ENCODE measurements at places on chromosomes 12 and 14.

GRCh38 chr14:99055816-99056215, 216.2 kb downstream of the BCL11B start:
- DNase-seq = no peak

DNA sequence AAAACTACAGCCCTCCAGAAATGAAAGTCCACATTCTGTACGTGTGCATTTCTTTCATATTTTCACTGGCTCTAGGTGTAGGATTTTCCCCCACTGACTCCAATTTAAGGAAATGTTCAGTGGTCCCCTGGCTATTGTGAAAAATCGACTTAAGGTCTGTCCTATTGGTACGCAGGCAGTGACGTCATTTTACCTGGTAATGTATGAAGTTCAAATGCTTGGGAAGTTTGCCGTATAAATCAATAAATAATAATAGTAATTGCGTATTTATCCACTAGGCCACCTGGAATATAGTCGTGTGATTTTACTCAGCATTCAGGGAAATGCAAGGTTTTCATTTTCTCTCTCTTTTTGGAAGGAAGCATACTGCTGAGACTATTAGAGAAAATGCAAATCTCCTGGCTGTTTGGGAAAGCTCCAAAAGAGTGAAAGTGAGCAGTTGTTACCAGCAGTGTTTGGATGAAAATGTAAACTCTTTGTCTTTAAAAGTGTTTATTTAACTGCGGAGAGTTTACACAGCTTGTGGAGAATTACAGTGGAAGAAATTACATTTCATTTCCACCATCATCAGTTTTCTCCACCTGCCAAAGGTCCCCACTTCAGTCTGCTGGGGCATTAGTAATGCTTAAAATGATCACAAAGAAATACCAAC, 107.0 kb downstream of the EXOC5 start:
- DNase-seq = no peak

DNA sequence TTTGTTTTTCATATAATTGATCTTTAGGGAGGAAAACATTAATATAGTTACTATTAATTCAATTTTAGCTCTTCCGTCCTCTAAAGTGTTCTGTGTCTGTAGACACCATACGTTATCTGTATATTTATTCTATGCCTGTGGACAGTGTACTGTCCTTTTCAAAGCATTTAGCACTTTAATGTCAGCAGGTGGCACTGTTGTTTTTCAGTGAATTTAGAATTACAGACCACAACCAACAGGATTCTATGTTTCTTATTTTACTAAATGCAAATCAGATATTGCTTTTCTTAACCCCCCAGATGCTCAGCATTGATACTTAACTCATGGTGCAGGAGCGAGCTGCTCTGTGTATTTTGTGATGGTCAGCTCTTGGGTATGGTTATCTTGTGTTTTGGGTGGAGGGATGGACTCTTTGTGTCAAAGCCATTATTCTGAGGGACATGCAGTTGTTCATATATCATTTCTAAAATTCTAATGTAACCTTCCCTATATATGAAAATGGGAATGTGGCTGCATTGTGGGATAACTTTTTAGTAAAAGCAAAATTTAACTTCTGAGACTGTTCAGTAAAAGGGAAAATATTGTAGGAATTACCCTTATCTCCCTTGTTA, 65.2 kb downstream of the PAPOLA start:
- DNase-seq = peak; percentile 41

GRCh38 chr14:79411403-79412174, 799.7 kb downstream of the DIO2 start:
- no peak for DNase-seq

- no peak for DNase-seq
Measured at GRCh38 chr12:107760207-107760808, 629 bp downstream of the PRDM4 start.

GRCh38 chr14:32706721-32707519, 231.8 kb upstream of the NPAS3 start:
- DNase-seq = no peak

DNA sequence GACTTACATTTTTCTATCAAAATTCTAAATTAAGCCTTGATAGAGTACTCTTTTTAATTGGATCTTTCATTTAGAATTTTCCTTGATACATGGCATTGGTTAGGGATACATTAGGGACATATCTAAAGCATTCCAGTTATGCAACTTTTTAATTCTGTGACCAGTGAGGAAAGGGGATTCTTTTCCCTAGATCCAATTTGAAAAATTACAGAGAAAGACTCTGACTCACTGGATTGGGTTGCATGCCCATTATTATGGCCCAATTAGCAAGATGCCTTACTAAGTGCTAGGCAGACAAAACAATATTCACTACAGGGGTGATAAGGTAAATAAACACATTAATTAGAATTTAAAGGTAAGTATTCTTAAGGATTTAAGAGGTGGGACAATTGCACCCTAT, 5.2 kb upstream of the RAD52 start:
- DNase-seq = no peak

GRCh38 chr14:23613242-23614070, 22.7 kb upstream of the DHRS2 start:
- DNase-seq = no peak

- no peak for DNase-seq
Measured at GRCh38 chr14:47276931-47277330, 398.5 kb downstream of the MDGA2 start.

GRCh38 chr12:6604259-6605029, 2.7 kb downstream of the CHD4 start:
- DNase-seq = no peak

DNA sequence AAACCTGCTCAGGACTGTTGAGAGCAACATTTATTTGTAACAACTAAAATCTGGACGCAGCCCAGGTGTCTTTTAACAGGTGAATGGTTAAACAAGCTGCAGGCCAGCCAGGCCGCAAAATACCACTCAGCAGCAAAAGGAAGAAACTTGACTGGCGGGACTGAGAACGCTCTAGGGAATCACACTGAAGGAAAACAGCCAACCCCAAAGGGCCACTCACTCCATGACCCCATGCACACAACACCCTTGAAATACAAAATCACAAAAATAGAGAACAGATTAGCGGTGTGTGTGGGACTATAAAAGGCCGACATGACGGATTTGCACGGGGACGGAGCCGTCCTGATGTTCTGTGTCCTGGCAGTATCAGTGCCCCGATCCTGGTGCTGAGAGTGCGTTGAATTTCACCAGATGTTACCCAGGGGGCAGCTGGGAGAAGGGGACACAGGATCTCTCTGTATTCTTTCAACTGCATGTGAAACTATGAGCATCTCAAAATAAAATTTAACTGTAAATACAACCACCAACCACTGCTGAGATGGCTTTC, 23.0 kb downstream of the VPS37B start:
- DNase-seq = no peak

DNA sequence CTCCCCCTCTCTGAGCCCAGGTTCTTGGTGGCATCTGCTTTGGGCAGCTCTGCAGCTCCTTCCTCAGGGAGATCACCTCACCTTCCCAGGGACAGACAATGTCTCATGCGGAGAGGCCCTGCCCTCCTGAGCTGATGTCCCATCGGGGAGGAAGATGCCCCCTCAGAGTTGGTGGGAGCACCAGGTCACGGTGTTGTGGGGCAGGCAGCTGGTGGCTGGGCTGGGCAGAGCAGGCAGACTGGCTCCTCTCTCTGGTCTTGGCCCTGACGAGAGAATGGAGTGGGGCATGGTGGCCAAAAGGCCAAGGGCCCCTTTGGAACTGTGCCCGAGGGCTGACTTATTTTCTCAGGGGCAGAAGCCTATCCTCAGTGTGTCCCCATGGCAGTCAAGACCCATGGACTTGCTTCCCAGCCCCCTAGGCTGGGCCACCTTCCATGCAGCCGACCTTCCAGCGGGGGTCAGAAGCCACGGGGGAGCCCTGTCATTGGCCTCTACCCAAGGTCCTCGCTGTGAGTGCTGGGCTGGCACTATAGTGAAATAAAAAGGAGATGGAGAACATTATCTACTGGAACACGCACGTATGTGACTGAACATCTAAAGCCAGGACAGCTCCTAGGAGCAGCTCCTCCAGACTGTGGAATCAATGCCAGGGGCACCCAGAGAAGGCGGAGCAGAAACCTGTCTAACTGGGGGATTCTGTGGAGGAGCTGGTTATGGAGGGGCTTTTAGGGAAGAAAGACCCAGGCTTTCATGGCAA, 21.9 kb downstream of the PPP2R5C start:
- DNase-seq = no peak

DNA sequence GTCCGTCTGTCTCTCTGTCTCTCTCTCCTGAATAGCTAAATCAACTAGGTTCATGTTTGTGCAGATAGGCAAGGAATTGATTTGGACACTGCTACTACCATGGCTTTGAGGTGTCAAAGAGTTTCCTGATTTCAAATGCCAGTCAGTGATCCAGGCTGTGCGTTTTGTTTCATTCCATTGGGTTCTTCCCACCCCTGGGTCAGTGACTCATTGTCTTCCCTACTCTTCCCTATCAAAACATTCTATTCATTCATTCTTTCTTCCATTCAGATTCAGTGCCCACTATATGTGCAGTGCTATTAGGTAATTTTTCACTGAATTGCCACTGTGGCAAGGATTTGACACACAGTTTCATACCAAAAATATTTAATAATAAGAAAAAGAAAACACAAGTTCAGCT, 50.4 kb downstream of the RPH3A start:
- DNase-seq = no peak

DNA sequence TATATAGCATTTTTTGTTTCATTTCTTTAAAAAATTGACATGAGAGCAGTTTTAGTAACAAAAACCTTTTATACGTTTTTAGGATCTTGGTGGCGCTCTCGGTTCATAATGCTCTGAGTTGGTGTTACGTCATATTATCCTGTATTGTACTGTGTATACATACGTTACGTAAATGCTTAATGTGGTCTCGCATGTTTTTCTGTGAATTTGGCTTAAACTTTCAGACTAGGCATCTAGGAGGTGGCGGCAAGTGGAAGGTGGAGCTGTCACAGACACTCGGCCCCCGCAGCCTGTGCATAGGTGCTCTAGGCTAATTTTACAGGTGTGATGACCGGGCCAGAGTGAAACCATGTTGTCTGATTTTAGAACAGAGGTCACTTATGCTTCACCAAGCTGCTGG, 60.0 kb downstream of the PPP2R5C start:
- no peak for DNase-seq

DNA sequence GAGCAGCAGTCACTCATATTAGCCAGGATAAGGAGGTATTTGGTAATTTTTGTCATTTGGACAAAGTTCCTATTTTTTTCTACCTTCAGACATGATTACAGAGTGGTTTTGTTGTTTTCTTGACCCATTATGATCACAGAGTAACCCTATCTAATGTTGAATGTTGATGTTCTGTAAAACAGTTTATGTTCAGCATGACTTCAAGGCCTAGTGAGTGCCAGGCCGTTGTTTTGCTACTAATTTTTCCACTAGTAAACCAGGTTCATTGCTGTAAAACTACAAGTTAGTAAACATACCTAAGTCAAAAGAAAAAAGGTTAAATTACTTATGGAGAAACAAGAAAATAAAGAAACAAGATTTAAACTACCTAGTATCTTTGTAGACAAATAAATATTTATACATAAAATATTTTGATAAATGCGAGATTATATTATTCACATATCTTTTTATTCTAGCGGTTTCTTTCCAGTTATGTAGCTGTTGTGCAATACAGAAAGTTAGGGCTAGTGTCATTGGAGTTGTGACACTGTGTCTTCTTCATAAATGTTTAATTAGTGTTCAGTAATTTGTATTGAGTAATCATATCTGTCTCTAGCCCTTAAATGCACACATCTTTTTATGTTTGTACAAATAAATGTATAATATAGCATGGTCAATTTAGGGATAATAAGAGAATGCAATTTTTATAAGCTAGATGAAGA, 16.5 kb downstream of the ETNK1 start:
- no peak for DNase-seq

DNA sequence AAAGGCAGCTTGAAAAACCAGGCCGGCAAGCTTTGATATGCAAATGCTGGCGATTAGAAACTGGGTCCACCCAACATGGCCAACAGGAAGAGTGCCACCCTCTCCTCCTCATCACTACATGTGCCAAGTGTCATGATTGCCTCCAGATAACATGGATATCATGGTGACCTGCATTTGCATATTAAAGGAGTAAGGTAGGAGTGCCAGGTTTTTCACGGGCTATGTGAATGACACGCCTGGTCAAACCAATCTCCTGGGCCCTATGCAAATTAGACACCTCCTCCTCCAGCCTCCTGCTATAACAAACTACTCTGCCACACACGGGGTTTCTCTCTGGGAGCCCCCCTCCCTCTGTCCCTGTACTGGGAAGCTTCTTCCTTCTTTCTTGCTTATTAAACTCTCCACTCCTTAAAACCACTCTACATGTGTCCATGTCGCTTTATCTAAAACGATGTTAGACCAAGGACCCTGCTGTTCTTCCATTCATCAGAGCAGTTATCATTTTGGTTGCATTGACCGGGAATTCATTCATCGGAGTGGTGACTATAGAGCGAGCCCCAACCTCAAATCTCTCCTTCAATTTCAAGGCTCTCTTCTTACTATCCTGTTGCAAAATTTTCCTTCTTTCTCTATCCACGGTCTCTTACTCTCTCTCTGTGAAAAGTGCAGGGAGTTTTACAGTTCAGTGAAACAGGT, 27.5 kb downstream of the APOBEC1 start:
- no peak for DNase-seq

DNA sequence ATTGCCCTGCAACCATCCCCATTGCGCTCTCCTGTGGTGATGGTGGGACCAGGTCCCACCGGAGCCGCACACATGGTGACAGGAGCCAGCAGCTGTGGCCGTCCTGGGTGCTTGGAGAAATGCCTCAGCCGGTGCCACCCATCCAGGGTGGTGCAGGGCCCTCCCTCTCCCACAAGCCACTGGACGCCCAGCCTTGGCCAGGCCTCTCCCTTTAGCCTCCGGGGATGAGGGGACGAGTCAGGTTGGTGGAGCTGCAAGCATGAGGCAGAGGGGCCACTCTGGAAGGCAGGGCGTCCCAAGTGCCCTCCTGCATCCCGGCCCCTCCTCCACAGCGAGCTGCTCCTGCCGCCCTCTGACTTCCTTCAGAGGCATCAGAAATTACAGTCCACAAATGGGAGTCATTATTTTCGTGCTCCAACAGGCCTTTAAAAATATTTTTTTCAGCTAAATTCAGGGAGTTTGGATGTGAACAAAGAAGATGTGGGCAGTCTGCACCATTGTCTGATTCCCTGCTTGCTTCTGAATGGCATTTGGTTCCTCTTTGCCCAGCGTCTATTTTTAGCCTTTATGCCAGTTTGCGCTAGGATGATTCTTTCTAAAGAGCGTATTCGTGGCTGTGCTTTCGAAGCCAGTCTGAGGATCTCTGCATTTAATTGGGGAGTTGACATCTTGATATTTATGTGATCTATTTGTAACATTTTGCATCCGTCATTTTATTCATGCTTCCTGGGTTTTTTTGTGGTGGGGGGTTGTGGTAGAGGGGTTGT, 189.4 kb downstream of the ADGRD1 start:
- no peak for DNase-seq

DNA sequence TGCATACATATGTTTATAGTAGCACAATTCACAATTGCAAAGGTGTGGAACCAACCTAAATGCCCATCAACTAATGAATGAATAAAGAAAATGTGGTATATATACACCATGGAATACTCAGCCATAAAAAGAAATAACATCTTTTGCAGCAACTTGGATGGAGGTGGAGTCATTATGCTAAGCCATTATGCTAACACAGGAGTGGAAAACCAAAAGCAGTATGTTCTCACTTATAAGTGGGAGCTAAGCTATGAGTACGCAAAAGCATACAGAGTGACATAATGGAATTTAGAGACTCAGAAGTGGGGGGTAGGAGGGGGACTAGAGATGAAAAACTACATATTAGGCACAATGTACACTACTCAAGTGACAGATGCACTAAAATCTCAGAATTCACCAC, 16.2 kb upstream of the SPTSSA start:
- peak; percentile 71 for DNase-seq

GRCh38 chr12:49944046-49944445, 6.5 kb upstream of the AQP2 start:
- DNase-seq = no peak

GRCh38 chr14:32786886-32787285, 151.8 kb upstream of the NPAS3 start:
- no peak for DNase-seq

Measured in NCI-H524 treated with DMSO at 0.1 percent for 48 hours (cell line).